Smooth muscle cell of the brain vasculature (primary cell): ENCODE measurements at places on chromosomes 6 and 20.

DNA sequence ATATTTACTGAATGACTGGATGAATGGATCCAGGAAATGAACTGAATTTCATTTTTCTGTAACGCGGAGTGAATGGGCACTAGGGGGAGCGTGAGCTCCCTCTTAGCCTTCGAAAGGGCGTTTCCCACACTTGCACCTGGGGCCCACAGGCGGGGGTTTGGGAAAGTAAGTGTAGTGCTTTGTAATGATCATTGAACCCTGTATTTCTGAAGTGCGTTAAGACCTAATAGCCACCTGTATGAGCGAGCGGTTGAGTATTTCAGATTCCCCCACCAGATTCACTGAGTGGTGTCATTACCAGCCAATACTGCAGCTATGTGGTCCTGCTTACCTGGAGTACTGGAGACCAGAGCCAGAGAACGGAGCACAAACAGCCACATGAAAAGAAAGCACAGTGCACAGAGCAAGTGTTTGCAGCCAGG lies 10.5 kb downstream of the SYTL3 start:
- DNase-seq, result no peak

GRCh38 chr6:166745801-166746668 lies 119.0 kb upstream of the RPS6KA2 start:
- DNase-seq, result no peak

DNA sequence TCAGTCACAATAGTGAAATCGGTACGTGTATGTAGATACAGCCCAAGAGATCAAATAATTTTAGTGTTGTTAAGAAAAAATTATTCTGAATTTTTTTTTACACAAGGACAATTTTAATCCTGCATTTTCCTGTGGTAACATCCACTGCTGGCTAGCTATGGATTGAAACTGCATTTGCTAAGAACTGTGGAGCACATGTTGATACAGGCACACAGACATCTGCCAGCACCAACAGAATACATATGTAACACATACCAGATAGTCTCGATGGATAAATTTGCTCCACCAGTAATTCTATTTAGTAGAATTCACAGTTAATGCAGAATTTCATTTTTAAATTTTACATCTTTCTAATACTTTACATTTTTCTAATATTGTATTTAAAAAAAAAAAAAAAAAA lies 2.2 kb downstream of the ASIP start:
- DNase-seq, result no peak

- DNase-seq, result no peak
These were observed 60.0 kb downstream of the EFCAB8 start for GRCh38 chr20:32918751-32919150.

DNA sequence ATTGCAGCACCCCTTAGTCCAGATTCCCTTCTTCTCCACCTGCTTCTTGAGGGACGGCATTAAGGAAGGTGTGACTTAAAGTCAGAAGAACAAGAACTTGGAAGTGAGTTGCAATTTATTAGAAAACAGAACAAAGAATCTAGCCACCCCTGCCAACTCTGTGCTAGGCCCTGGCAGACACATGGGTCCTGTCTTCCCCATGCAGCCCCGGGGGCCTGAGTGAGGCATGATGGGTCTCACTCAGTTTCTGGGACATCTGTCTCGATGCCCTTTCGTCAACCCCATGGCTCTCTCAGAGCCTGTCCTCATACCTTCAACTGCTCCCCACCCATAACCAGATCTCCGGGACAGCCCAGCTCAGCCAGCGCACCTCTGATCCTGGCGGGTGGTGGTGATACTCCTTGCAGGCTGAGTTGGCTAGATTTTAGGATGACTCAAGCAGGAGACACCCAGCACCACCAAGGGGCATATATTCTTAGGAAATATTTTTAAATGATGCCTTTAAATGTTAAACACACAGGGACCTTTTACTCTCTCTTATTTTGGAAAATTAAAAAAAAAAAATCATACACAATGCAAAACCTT lies 143.2 kb upstream of the RNF24 start:
- DNase-seq, result no peak

DNA sequence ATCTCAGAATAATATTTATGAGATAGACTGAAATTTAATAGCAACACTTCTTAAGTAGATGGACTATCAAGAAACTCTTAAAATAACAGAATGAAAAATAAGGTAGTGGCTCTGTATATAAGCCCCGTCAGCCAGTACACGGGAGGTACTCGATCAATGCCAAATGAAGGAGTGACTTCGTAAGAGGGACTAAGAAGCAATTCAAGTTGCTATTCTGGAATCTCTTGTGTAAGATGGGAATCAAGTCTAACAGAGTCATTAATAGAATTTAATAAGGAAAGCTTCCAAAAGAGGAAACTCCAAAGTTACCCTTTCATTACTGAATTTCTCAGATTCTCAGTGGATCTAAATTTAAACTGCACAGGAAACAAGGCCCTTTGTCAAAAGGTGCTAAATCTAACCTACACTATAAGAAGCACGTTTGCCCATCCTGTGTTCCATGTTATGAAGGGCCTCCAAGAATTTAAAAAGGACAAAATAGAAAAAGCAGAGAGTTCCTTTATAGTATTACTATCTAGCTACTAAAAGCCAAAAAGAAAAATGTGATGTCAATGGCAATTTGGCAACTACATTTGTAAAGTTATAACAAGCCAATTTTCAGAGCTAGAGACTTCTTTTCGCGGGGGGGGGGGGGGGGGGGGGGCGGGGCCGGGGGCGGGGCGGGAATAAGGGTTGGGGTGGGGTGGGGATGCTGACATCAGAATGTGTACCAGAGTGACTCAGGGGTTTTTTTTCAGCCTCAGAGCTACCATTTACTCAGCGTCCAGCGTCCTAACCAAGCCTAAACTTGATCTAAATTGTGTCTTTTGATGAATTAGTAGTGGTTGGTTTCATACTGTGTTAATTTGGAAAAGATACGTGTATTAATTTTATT lies 200.6 kb downstream of the GMPR start:
- no peak for DNase-seq

- DNase-seq, result no peak
These were observed 40.9 kb downstream of the TM9SF4 start for GRCh38 chr20:32150291-32150848.

DNA sequence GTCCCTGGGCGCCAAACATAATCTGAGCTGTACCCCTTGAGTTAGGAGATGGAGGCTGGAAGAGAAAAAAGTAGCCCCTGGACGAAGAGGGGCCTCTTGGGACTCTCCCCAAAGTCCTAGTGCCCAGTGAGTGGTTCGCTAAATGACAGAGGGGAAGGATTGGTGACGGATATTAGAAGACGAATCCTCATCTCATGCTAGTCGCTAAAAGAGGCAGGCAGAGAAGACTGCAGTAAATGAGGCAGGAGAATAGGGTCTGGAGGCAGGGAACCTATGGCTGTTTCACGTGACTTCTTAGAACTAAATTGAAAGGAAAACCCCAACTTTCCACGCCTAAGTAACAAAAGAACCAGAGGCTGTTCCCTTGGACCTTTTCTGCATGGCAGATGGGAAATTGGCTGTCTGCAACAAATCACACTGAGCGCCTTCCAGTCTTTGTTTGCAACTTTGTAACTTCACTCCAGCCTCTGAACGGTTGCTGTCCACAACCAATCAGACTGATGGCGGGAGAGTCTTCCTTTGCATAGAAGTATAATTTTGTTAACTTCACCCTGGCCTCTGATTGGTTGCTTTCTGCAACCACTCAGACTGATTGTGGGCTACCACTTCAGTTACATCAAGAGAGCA lies 731 bp upstream of the RBL1 start:
- no peak for DNase-seq

DNA sequence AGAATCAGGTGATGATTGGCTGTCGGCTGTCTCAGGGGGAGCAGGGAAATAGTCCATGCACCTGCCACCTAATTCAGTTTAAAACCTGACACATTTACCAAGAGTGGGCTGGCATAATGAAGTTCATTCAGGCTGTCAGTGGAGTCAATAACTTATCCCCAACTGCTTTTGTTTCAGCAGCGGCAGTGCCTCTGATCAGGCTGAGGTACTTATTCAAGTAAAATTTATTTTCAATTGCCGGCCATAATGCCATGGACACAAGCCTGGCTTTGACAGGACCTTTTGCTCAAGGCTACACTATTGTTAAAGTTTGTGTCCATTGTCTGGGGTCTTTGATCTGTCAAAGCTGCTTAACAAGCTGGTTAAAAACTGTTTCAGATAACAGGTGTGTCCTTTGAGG lies 20.6 kb downstream of the OLIG3 start:
- no peak for DNase-seq

DNA sequence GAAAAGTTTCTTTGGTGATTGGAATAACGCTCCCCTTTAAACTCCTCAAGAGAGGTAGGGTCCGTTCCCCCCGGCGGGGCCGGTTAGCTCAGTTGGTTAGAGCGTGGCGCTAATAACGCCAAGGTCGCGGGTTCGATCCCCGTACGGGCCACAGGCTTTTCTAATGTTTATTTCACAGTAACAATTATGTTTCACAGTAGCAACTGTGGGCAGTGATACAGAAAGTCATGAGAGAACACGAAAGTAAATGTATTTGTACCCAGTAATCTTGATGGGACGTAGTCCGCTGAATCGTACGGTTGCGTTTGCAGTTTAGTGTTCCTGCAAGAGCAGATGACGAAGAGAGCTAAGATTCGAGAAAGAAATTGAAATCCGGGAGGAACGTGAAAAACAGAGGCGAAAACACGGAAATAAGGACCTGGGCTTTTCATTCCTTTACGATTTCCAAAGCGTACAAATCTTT lies 505.5 kb downstream of the PRIM2 start:
- no peak for DNase-seq

GRCh38 chr6:51891784-51892183 lies 195.6 kb downstream of the PKHD1 start:
- no peak for DNase-seq

GRCh38 chr6:148295261-148295887 lies 47.3 kb upstream of the SASH1 start:
- DNase-seq, result no peak

- DNase-seq, result no peak
These were observed 221.8 kb upstream of the CEP162 start for GRCh38 chr6:84449220-84449619.

GRCh38 chr20:46324960-46325703 lies 16.8 kb upstream of the CDH22 start:
- no peak for DNase-seq

- DNase-seq, result no peak
These were observed 104.8 kb downstream of the ELOVL4 start for GRCh38 chr6:79842376-79843040.

DNA sequence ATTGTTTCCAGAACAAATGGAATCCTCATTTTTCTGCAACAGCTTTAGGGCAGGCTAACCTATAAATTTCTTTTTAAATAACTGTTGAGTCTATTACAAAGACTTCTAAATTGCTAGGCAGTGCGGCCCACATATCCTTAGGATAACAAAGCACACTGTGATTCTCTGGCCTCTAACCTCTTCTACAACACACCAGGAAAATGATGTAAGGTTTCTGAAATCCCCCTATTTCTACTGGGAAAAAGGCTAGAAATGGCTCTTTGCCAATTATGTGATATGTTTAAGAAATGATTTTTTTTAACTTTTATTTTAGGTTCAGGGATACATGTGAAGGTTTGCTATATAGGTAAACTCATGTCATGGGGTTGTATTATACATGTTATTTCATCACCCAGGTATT lies 17.3 kb upstream of the NT5E start:
- no peak for DNase-seq

DNA sequence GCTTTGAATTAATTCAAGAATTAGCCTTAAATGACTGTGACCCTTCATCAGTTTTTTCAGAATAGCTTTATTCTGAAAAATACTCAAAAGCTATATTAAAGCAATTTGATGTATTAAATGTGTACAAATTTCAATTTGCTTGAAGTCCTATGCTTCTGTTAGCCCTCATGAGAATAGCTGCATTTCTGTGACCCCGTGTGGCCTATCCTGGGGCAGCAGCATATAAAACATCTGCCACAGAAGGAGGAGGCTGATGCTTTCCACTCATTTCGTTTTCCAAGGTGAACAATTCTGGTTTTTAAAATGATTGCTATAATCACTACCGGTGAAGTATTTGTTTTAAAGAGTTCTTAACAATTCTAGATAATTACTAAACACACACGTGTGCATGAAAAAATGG lies 360.3 kb downstream of the BTBD9 start:
- no peak for DNase-seq

- DNase-seq, result no peak
These were observed 3.9 kb downstream of the OLIG3 start for GRCh38 chr6:137490006-137490905.

- no peak for DNase-seq
These were observed 67.5 kb upstream of the PRL start for GRCh38 chr6:22364306-22364705.

DNA sequence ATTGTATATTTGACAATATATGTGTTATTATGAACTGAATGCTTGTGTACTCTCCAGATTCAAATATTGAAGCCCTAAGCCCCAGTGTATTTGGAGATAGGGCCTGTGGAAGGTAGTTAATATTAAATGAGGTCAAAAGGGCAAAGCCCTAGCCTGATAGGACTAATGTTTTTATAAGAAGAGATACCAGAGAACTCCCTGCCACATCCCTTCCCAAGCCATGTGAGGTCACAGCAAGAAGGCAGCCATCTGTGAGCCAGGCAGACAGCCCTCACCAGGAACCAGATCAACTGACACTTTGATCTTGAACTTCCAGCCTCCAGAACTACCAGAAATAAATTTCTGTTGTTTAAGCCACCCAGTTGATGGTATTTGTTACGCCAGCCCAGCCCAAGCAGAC lies 36.4 kb upstream of the FBXL4 start:
- DNase-seq, result no peak

DNA sequence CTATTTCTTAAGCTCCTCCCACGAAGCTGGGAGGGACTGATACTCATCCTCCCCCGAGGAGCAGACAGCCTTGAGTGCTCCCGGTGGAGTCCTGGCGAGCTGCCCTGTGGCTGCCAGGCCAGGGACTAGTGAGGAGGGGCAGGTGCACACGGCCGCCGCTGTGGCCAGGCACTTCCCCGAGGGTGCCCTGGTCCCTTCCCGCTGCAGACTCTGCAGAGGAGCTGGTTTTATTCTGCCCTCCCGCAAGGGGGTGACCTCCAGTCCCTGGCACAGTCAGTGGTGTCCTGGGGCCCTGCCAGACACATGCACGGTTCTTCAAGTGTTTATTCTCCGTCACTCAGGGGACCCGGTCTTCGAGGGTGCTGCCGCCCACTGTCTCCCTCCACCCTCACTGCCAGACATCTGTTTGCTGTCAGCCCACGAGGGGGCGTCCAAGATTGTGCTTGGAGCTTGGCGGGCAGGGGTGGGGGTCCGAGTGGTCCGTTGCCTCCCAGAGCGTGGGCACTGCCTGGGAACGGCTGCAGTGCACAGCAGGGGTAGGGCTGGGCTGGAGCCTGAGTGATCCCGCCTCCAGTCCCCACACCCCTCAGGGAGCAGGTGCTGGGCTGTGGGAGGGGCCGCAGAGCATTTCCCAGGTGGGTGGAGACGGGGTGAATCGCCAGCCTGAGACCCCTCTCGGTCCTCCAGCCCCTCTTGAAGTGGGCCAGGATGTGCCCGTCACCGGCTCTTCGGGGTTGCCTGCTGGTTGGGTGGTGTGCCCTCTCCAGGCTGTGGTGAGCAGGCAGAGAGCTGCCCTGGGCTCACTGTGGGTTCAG lies 3.1 kb upstream of the CABLES2 start:
- DNase-seq, result no peak
